ENCODE measurements at places on chromosomes 5 and 9. TPM values are rescaled to one million over a fixed set of nuclear protein-coding genes. Genes with fewer than 3 reads are reported as not detected.

- H3K36me3 ChIP-seq, result no peaks in the 10 kb centered on the region
- no peak overlapping the region for H3K4me3 ChIP-seq
- DNase-seq, result no peak
These were observed 5.3 kb downstream of the DPYSL3 start for GRCh38 chr5:147504535-147504934.

DNA sequence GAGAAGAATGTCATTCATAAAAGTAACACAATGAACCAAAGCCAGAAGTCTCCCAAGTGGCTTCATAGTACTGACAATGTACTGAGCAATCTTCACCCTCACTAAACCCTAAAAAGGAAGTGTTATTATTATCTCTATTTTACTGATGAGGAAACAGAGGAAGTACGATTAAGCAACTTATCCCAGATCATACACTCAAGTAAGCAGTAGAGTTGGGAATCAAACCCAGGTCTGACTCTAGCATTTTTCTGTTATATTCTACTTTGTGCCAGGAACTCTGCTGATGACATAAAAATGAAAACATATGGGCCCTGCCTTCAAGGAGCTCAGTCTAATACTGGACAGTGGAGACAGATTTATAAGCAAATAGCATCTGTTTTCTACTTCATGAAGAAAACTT lies 109.2 kb downstream of the RAPGEF6 start:
- H3K4me1 ChIP-seq, result peaks cover 2% of the 10 kb centered on the region
- no peak overlapping the region for H3K4me3 ChIP-seq
- no peak for DNase-seq
- no peaks in the 10 kb centered on the region for H3K27me3 ChIP-seq
- H3K27ac ChIP-seq, result no peak overlapping the region

DNA sequence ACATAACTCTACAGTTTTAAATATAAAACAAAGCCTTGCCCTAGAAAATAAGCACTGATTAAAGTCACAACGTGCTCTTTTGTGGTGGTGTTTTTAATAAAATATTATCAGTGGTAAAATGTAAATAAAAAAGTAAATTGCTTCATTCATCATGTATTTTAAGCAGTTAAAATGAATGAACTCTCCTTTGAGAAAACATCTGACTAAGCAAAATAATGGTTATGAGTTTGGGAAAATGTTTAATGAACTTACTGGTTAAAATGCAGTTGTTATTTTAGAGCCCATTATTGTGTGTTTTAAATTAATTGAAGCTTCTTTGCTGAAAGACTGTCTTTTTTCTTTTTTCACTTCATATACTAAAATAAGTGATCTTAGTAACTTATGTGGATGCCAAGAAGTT lies 1007.5 kb upstream of the ARRDC3 start:
- DNase-seq, result no peak
- no peaks in the 10 kb centered on the region for H3K36me3 ChIP-seq
- H3K27ac ChIP-seq, result no peak overlapping the region
- no peaks in the 10 kb centered on the region for H3K4me1 ChIP-seq

GRCh38 chr5:14114615-14115251 lies 28.4 kb upstream of the TRIO start:
- no peak for DNase-seq
- H3K27ac ChIP-seq, result no peak overlapping the region

GRCh38 chr5:109868737-109869136 lies 179.0 kb downstream of the MAN2A1 start:
- H3K27me3 ChIP-seq, result no peaks in the 10 kb centered on the region
- no peak overlapping the region for H3K4me3 ChIP-seq
- peaks cover 14% of the 10 kb centered on the region for H3K36me3 ChIP-seq
- peaks cover 4% of the 10 kb centered on the region for H3K4me1 ChIP-seq

CCL28 gene
- not detected for total RNA-seq

HTR4 gene
- not detected for total RNA-seq

RLN1 gene
- 0.91 TPM for total RNA-seq

CAMK2A gene
- total RNA-seq, result not detected

All from progenitor cell of endocrine pancreas (in vitro differentiated cells).